ENCODE measurements at places on chromosomes 16 and 17. TPM values are rescaled to one million over a fixed set of nuclear protein-coding genes. Genes with fewer than 3 reads are reported as not detected.

DNA sequence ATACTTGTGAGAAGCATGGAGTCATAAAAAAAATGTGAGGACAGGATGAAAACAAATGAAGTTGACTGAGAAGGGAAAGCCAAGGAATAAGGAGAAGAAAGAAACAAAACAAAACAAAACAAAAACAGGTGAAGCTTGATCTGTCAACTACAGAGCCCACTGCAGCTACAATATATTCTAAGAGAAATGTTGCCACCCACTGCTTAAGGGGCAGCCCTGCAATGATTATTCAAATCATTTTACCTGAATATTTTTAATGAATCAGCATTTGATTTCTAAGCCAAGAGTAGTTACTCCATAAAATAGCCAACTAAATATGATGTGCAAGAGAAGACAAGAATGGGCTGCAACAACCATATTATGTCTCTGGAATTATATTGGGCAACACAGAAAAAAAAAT is 252.0 kb upstream of the KIF2B start:
- H3K27ac ChIP-seq = no peak overlapping the region
- H3K36me3 ChIP-seq = no peaks in the 10 kb centered on the region
- no peaks in the 10 kb centered on the region for H3K27me3 ChIP-seq
- no peaks in the 10 kb centered on the region for H3K4me1 ChIP-seq

GRCh38 chr17:58278661-58279015 is 2.1 kb downstream of the MPO start:
- H3K4me1 ChIP-seq = no peaks in the 10 kb centered on the region
- H3K36me3 ChIP-seq = no peaks in the 10 kb centered on the region
- H3K4me3 ChIP-seq = no peak overlapping the region
- no peak for DNase-seq

- H3K36me3 ChIP-seq = no peaks in the 10 kb centered on the region
- no peak overlapping the region for H3K4me3 ChIP-seq
- no peak overlapping the region for H3K27ac ChIP-seq
- no peaks in the 10 kb centered on the region for H3K4me1 ChIP-seq
- no peak for DNase-seq
Observed at GRCh38 chr16:65786916-65787315, 579.6 kb upstream of the CDH5 start.

Gene BCL6B
- total RNA-seq = 271 TPM

DNA sequence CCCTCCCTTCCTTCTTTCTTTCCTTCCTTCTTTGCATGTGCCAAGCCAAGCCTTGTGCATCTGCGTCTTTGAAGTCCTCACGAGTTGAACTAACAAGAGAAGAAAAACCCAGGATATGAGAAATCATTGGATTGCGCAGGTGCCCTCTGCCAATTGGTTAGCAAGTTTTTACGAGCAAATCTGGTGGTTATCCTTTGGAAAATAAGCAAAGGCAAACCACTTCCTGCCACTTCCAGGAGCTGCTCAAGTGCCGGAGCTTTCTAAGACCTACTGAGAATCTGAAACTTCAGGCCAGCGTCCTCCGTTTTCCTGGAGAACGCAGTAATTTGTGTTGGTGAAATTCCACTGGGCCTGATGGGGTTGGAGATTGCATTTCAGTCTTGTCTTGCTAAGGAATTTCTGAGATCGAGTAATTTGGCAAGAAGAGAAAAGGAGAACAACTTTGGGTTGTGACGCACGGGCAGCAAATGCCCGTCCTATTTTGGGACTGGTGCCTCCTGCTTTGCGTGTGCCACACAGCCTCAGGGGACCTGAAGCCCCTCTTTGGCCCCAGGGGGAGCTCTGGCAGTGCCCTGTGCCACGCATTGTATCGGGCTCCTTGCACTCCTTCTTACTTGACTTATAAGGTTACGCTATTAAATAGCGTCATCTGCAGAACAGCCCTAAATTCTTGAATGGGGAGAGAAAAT is 56.4 kb downstream of the CMIP start:
- no peak overlapping the region for H3K4me3 ChIP-seq
- DNase-seq = no peak
- peak overlapping the region; percentile 59 for H3K27ac ChIP-seq
- peaks cover 57% of the 10 kb centered on the region for H3K4me1 ChIP-seq
- peaks cover 16% of the 10 kb centered on the region for H3K36me3 ChIP-seq
- peaks cover 11% of the 10 kb centered on the region for H3K27me3 ChIP-seq

GRCh38 chr17:75875182-75875939 is 3.0 kb downstream of the TRIM47 start:
- H3K27ac ChIP-seq = no peak overlapping the region
- no peak for DNase-seq
- H3K4me3 ChIP-seq = no peak overlapping the region
- H3K27me3 ChIP-seq = peaks cover 13% of the 10 kb centered on the region
- peaks cover 18% of the 10 kb centered on the region for H3K4me1 ChIP-seq

DNA sequence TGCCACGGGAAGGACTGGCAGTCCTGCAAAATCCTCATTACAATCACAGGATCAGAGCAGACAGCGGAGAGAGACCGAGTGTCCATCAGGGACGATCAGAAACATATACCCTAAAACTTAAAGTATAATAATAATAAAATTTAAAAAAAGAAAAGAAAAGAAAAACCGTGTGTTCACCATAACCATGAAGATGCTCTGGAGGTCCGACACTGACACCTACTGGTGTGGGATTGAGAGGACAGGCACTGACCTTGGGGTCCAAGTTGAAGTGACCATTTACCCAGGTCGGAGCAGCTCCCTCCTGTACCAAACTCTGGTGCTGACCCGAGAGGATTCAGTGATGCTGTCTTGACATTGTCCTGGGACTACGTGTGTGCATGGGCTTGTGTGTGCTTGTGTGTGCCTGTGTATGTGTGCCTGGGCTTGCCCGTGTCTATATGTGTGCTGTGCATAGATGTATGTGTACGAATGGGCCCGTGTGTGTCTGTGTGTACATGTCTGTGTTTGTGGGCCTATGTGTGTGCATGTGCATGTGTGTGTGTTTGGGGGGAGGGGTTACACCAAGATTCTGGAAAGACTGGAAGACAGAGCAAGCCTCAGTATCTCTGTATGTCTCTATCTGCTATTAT is 10.0 kb upstream of the CD300LD start:
- H3K27me3 ChIP-seq = peaks cover 9% of the 10 kb centered on the region
- H3K27ac ChIP-seq = no peak overlapping the region
- DNase-seq = peak; percentile 58
- H3K36me3 ChIP-seq = no peaks in the 10 kb centered on the region
- H3K4me1 ChIP-seq = peaks cover 25% of the 10 kb centered on the region

DNA sequence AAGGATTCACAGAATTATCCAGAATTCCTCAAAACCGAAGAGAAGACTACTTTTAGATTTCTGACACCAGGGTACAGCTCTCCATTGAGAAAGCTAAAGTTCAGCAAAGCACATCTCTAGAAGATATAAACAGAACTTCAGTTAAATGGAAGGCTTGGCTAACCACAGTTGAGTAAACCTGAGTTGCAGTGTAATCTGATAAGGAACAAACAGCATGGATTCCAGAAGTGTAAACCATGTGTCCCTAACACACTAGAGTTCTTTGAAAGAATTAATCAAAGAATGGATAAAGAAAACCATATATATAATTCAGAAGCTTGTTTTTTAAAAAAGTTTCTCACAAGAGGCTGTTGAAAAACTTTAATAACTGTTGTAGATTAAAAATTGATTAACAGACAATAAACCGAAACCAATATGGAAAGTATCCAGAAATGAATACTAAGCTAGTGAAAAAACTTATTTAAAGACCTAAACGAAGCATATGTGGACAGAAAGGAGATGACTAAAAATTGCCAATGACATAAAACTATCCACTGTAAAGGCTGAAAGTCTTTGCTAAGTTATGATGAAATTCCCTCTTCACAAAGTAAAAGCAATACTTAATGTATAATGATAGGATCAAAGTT is 4.3 kb downstream of the RNF43 start:
- no peaks in the 10 kb centered on the region for H3K27me3 ChIP-seq
- H3K27ac ChIP-seq = no peak overlapping the region
- H3K4me1 ChIP-seq = peaks cover 3% of the 10 kb centered on the region
- no peaks in the 10 kb centered on the region for H3K36me3 ChIP-seq
- DNase-seq = no peak

- H3K36me3 ChIP-seq = peaks cover 38% of the 10 kb centered on the region
- H3K4me1 ChIP-seq = peaks cover 13% of the 10 kb centered on the region
- no peak overlapping the region for H3K4me3 ChIP-seq
- no peak overlapping the region for H3K27ac ChIP-seq
- peaks cover 3% of the 10 kb centered on the region for H3K27me3 ChIP-seq
Observed at GRCh38 chr16:80610481-80611156, 69.8 kb downstream of the DYNLRB2 start.

DNA sequence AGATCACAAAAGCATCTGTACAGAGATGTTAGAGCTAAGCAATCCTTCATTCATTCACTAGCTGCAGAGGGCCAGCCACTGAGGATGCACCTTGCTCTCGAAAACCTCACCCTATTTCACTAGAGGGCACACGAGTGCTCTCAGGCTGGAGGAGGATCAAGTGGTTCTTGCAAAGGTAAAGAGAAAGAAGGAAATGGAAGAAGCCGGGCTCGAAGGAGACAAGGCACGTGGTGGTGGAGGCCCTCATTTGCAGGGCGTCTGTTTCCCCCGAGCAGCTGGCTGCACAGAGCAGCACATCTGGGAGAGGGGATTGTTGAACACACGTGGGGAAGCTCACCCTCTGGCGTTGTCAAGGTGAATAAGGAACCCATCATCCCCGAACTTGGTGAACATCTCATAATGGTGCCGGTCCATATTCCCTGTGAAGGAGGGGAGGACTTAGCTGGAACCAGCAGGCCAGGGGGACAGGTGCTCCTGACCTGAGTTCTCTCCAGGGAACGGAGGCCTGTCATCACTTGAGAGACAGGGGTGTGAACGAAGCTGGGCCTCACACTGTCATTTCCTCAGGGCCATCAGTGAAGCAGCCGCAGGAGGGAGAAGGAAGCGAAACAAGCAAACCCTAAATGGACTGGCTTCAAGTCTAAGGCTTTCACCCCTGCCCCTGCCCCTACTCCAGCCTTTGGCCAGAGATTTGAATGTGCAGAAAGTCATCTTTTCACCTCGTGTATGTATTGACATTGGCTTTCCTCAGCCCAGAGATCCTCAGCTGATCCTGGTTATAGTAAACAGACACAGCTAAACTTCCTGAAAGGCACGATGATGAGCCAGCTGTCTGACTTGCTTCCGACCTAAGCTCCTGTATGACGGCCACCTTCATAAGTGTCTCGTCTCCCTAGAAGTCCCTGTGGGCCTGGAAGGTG is 27.6 kb downstream of the PRKAR1A start:
- DNase-seq = no peak
- peaks cover 33% of the 10 kb centered on the region for H3K36me3 ChIP-seq
- H3K27me3 ChIP-seq = peaks cover 3% of the 10 kb centered on the region
- H3K27ac ChIP-seq = peak overlapping the region; percentile 26

DNA sequence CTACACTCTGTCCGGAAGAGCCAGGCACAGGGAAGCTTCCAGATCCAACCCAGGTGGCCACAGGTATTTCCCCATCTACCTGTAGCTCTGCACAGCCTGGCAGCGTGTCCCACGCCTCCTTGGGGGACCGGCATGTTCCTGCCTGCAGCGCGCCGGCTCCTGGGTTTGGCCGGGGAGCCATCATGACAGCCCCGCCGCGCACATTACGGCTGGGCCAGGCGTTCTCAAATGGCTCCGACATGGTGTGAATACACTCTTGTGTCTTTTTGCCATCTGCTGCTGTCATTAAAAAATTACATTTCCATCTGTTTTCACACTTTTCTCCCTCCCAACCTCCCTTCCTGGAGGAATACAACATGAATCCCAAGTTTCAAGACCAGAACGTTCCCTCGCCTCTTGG is 8.0 kb upstream of the GINS2 start:
- no peaks in the 10 kb centered on the region for H3K4me1 ChIP-seq
- no peak overlapping the region for H3K27ac ChIP-seq
- H3K27me3 ChIP-seq = peaks cover 2% of the 10 kb centered on the region
- DNase-seq = no peak
- H3K4me3 ChIP-seq = no peak overlapping the region

Gene MTHFSD
- total RNA-seq = 30.6 TPM

- no peak for DNase-seq
- H3K27ac ChIP-seq = no peak overlapping the region
- H3K4me1 ChIP-seq = peaks cover 15% of the 10 kb centered on the region
- H3K36me3 ChIP-seq = no peaks in the 10 kb centered on the region
Observed at GRCh38 chr17:20127360-20128035, 118.3 kb downstream of the SPECC1 start.

Data from endothelial cell (in vitro differentiated cells).